ENCODE measurements at places on chromosomes 7 and 10. TPM values are rescaled to one million over a fixed set of nuclear protein-coding genes. Genes with fewer than 3 reads are reported as not detected.

GRCh38 chr10:26556748-26557640 is 118.9 kb downstream of the APBB1IP start:
- DNase-seq, result no peak

The GNA12 gene
- 46.7 TPM for total RNA-seq

DNA sequence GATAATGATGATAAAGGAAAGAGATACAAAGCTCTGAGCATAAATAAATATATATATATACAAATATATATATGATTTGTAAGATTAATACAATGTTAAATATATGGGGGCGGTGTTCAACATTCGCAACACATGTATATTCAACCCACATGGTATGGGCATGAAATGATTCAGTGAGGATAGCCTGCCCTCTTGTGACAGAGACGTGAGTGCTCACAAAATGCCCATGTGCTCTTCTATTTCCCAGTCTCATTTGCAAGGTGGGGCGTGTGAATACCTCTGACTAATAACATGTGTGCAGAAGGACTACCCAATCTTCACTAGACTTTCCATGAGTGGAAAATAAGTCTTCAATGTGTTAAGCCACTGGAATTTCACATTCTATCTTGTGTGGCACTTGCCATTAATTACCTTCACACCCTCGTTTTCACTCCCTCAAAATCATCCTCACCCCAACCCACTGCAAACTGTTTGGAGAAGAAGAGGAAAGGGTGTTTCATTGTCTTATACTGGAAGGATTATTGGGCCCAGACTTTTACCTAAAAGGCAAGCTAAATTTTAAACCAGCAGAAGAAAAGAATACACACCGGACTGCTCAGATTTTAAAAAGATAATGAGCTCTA is 26.9 kb downstream of the ASAH2 start:
- DNase-seq, result no peak

GRCh38 chr10:33861016-33861704 is 526.7 kb upstream of the NRP1 start:
- DNase-seq, result no peak

DNA sequence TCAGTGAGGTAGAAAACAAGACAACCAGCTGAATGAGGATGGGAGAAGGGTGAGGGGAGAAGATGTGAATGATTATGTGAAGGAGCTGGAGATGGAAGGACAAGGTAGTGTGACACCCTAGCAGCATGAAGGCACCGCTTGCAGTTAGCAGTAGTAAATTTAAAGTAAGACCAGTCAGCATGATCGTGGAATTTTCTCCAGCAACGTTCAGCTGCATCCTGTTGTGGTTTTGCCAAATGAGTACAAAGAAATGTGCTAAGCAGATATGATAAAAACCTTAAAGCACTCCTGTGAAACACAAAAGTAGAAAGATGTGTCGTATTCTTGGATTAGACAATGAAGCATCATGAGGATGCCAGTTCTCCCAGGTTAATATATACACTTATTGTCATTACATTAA is 34.1 kb upstream of the IFRD1 start:
- DNase-seq, result no peak

The SPDYE6 gene
- total RNA-seq, result not detected

The FAM180A gene
- 8.0 TPM for total RNA-seq

The MMP21 gene
- 0.31 TPM for total RNA-seq

DNA sequence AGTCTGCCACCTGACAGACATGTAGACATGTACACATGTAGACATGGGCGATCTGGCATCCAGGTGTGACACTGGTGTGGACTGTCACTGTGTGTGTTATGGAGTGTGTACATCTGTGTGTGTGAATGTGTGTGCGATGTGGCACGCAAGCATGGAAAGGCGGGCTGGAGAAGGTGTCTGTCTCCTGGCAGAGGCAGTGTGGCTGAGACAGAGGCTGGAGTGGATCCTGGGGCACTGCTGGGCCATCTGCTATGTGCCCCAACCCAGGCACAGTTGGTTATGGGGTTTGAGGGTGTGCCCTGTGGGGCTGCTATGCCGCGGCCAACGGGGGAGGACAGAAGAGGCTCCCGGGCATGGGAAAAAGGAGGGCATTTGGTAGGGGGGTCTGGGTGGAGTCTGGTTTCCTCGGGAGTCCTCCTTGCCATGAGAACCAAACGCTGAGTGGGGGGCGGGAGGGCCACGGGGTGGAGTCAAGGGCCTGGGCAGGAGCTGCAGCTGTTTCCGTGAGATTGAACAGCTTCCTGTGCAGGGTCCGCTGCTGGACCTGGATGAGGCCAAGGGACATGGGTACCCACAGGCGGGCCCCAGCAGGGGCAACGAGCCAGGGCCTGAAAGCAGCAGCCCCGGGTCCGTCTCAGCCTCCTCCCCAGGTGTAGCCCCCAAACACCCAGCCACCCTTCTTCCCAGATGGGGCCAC is 1.3 kb downstream of the ELN start:
- no peak for DNase-seq

DNA sequence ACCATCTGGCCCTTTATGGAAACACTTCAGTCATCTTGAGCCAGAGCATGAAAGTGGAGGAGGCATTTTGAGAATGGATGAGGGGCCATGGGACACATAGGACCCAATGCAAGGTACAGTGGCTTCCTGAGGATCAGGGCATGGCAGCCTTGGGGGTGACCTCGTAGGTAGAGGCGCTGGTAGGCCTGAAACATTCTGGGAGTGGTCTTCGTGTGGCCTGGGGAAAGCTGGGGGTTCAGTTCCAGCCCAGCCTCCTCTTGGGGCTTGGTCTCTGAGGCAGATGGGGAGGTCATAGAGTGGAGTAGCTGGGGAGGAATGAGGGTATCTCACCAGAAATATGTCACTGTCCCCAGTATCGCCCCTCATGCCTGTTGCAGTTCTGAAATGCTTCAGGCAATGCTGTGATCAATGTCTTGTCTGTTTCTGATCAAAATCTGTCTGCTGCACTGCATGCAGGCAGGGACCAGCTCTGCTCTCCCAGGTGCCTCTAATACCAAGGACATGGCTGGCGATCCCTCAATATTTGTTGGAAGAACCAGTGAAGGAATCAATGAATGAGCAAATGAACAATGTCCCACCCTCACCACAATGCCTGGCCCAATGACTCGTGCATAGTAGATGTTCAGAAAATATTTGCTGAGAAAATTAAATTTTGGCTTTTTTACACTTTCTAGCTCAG is 90.9 kb downstream of the CHST15 start:
- DNase-seq, result no peak

DNA sequence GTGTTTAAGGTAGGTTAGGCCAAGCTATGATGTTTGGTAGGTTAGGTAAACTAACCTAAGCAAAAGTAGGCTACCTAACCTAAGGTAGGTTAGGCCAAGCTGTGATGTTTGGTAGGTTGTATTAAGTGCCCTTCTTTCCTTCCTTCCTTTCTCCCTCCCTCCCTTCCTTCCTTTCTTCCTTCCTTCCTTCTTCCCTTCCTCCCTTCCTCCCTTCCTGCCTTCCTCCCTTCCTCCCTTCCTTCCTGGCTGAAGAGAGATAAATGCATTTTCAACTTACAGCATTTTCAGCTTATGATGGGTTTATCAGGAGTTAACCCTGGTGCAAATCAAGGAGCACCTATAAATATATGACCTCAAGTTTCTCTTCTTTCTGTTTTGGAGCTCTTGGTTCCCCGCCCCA is 56.2 kb downstream of the SND1 start:
- DNase-seq, result no peak

DNA sequence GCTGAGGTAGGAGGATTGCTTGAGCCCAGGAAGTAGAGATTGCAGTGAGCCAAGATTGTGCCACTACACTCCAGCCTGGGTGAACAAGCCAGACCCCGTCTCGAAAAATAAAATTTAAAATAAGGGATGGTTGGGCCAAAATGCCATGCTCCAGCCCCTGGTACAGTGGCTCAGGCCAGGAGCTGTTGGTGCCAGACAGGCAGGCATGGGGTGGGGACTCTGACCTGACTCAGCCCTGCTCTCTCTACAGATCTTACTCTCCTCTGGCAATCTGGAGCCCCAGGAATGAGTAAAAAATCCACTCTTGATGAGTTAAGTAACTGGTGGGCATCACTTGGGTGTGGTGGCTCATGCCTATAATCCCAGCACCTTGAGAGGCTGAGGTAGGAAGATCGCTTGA is 8.4 kb upstream of the TMEM120A start:
- DNase-seq, result no peak

The C7orf57 gene
- not detected for total RNA-seq

DNA sequence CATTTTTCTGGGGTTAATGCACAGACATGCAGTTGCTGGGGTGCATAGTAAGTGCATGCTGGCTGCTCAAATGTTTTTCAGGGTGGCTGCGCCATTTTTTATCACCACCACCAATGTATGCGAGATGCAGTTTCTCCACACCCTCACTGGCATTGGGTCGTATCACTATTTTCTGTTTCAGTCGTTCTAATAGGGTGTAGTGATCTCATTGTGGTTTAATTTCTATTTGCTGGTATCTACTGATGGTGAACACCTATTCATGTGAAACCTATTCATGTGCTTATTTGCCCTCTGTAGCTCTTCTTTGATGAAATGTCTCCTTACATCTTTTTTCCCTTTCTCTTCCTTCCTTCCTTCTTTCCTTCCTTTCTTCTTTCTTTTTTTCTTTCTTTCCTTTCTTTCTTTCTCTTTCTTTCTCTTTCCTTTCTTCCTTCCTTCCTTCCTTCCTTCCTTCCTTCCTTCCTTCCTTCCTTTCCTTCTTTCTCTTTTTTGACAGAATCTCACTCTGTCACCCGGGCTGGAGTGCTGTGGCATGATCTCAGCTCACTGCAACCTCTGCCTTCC is 84.3 kb downstream of the ELFN1 start:
- no peak for DNase-seq

DNA sequence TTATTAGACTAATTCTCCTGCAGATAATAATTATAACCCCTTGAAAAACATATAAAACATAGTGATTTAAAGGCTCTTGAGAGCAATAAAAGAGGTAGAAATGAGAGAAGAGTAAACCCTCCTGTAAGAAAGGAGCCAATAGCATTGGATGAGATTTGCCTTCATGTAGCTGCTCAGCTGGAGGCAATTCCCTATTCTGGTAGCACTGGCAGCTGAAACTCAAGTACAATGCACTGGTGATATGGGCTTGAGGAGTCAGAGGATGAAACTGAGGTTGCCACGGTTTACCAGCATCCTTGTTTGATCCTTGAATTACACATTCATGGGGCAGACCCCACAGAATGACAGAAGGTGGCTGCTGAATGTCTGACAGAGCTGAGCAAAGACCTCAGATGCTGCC is 76.4 kb downstream of the CTTNBP2 start:
- no peak for DNase-seq

The ZNF775 gene
- total RNA-seq, result 11.1 TPM

- DNase-seq, result no peak
Measured at GRCh38 chr10:110535958-110536891, 31.3 kb upstream of the SMC3 start.

The ABCC2 gene
- 10.4 TPM for total RNA-seq

DNA sequence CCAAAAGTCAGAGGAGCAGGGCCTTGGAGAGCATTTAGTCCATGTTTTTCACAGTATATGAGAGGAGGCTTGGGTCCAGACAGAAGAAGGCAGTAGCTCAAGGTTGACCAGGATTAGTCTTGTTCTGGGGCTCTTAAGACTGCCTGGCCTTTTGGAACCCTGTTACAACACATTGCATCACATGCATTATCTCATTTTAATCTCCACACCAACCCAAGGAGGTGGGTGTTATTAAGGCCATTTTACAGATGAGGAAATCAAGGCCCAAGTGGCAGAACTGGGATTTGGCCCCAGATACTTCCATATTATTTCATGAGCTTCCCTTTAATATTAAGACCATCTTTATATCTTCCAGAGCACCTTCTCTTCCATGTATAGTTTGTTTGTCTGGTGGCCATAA is 38.8 kb downstream of the RPS24 start:
- DNase-seq, result no peak

The CTAGE4 gene
- total RNA-seq, result 2.3 TPM

The AQP1 gene
- 864 TPM for total RNA-seq

- no peak for DNase-seq
Measured at GRCh38 chr7:24462117-24462516, 111.1 kb upstream of the PALS2 start.

- no peak for DNase-seq
Measured at GRCh38 chr10:335151-335800, 200.0 kb downstream of the ZMYND11 start.

DNA sequence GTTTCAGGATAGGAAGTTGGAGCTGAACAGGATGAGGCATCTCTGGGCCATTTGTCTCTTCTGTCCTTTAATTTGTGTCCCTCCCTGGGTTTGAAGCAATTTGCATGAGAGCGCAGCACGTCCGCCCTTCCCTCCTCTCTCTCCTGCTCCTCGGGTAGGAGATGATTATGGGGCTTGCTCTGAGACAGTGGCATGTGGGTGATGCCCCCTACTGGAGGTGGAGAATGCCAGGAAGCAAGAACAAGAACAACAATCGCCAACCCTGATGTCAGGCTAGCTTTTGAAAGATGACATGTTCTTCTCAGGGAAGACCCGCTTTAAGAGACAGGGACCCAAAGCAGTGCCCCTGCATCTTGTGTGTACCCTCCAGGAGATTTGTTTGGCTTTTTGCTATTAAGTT is 63.9 kb upstream of the LOXL4 start:
- no peak for DNase-seq

DNA sequence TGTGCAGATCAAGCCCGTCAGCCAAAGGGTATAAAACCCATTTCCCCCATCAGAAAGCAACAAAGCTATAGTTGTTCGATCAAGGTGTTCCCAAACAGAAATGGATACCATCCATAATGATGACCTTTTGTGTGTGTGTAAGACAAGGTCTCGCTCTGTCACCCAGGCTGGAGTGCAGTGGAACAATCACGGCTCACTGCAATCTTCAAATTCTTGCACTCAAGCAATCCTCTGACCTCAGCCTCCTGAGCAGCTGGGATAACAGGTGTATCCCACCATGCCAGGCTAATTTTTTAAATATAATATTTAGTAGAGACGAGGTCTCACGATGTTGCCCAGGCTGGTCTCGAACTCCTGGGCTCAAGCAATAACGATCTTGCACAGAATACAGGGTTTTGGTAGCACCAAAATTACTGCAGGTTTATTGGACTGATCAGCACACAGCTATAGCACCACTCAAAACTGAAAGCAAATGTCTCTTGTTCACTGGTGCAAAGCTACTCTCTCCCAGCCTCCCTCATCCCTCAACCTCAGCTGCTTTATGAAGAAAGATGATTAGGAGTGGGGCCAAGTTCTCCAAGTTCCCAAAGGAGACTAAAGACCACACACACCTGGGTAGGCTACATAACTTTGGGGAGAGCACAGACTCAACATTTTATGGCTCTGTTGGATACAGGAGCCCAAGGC is 80.5 kb downstream of the ABI1 start:
- DNase-seq, result no peak

- no peak for DNase-seq
Measured at GRCh38 chr7:101560856-101561255, 68.2 kb downstream of the MYL10 start.

- DNase-seq, result no peak
Measured at GRCh38 chr7:107045195-107045960, 873 bp downstream of the PRKAR2B start.

GRCh38 chr10:109327266-109327665 is 596.0 kb downstream of the XPNPEP1 start:
- no peak for DNase-seq

The AOC1 gene
- total RNA-seq, result not detected

GRCh38 chr10:129548600-129548999 is 81.6 kb downstream of the MGMT start:
- DNase-seq, result no peak

- DNase-seq, result no peak
Measured at GRCh38 chr10:113305871-113306270, 247.0 kb upstream of the HABP2 start.
